ENCODE measurements at places on chromosomes 4 and X.

DNA sequence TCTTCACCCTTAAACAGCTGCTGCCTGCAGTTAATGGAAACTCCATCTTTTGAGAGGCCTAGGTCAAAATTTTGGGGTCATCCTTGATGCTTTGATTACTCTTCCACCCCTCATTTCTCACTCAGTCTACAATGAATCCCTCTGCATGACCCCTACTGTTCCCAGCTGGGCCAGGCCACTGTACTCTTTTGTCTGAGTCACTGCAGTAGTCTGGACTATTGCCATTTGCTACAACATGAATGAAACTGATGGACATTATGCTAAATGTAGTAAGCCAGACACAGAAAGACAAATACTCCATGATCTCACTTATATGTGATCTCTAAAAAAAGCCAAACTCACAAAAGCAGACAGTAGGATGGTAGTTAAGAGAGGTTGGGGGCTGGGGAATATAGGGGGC lies 28.3 kb downstream of the STK32B start:
- DNase-seq: no peak

- no peak for DNase-seq
Measured at GRCh38 chr4:40178672-40179071, 18.2 kb upstream of the RHOH start.

GRCh38 chr4:25913056-25913850 lies 767 bp upstream of the SMIM20 start:
- peak; percentile 22 for DNase-seq

DNA sequence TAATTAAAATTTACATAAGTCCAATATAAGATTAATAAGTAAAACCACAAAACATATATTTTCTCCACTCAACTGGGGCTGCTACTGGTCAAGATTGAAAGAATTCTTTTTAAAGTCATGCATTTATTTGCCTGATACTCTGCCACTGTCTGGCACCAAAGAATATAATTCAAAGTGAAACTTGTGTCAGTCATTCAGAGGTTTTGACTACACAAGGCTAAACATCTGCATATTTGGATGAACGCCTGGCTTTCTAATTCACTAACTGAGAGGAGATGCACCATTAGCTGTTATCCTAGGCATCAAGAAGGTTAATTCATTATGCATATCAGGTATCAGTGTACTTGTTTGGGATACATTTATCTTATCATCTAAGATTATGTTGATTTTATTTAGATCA lies 598.5 kb downstream of the CENPC start:
- no peak for DNase-seq

DNA sequence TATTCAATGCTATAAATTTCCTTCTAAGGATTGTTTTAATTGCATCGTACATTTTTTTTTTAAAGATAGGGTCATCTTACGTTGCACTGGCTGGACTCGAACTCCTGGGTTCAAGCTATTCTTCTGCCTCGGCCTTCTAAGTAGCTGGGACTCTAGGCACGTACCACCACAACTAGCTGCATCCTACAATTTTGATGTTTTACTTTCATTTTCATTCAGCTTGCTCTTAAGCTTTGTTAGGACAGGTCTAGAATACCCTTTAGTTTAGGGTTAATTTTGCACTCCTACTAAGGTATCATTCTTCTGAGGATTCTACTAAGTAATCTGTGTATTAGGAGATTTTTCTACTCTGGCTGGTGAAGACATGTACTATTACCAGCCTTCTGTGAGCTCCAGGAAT lies 50.2 kb upstream of the C1GALT1C1 start:
- no peak for DNase-seq

DNA sequence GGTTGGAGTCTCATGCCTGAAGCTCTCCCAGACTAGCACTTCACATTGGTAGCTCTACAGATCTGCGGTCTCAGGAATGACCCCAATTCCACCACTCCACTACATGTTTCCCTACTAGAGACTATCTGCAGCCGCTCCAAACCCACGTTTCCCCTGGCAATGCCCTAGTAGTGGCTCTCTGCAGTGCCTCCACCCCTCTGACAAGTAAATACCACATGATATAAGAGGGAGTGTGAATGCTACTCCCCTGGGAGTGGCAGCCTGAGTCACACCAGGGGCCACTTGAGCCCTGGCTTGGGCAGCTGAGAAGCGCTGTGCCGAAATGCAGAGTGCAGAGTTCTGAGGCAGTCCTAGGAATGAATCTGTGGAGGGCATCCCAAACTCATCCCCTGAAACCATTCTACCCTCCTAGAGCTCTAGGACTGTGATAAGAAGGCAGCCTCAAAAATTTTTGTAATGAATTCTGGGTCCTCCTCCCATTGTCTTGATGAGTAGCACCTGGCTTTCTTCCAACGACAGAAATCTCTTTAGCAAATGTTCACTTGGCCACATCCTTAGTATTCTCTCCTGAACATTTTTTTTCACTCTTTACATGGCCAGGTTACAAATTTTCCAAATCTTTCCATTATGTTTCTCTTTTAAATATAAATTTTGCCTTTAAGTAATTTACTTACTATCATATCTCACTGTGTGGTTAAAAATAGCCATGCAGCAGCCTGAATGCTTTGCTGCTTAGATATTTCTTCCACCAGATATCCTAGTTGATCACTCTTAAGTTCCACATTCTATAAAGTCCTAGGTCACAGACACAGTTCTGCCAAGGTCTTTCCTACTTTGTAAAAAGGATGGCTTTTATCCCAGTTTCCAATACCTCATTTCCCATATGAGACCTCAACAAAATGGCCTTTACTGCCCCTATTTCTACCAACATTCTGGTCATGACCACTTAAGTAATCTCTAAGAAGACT lies 160.2 kb upstream of the CPEB2 start:
- DNase-seq: no peak

- peak; percentile 67 for DNase-seq
Measured at GRCh38 chrX:72057331-72057730, 74.4 kb downstream of the RTL5 start.

DNA sequence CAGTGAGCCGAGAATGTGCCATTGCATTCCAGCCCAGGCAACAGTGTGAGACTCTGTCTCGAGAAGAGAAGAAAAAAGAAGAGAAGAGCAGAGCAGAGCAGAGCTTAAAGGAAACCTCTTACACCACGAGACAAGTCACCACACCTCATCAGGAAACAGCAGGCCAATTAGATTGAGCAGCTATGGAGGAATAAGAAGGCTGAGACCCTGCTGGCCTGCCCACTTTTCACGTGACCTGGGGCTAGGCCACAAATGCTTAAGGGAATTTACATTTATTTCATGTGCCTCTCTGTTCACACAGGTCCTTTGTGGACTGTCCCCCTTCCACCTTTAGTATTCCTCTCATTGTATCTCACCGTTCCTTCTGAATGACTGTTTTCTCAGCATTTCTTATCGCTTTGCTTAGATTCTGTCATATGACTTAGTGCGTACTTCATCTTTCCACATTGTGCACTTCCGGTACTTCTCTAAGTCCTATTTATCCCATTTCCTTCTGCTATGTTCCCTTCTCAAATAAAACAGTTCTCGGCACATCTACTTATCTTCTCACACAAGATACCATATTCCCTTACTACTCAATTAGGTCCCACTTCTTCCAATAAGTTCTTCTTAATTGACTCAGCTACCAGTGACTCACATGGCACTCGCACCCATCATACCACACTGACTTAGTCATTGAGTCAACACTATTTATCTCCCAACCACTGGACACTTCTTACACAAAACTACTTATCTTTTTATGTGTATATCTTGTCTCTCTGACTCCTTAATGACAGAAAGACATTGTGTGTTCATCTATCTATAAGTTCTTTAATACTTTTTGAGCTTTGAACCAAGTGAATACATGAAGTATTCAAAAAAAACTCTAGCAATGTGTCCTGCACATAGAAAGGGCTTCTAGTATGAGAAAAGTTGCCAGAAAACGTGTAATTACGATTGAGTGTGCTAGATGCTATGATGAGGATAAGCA lies 11.0 kb downstream of the CUL4B start:
- DNase-seq: peak; percentile 42

Data from hematopoietic multipotent progenitor cell treated with erythropoietin and hydrocortisone succinate and interleukin-3 and kit ligand, for 6 days (in vitro differentiated cells).